Mesothelial cell of epicardium (in vitro differentiated cells): ENCODE measurements at places on chromosomes 12 and 14.
A peak's percentile ranks its signal among the peaks of the same experiment; 100 is the strongest.

GRCh38 chr12:1501695-1502378 is 92.5 kb downstream of the FBXL14 start:
- peaks cover 11% of the 10 kb centered on the region for H3K4me1 ChIP-seq
- H3K4me3 ChIP-seq: no peak overlapping the region
- DNase-seq: no peak
- no peak overlapping the region for H3K27ac ChIP-seq

GRCh38 chr14:65243766-65244442 is 141.6 kb upstream of the MAX start:
- no peak for DNase-seq
- H3K36me3 ChIP-seq: no peaks in the 10 kb centered on the region
- H3K4me3 ChIP-seq: no peak overlapping the region
- H3K27ac ChIP-seq: no peak overlapping the region
- H3K4me1 ChIP-seq: peaks cover 10% of the 10 kb centered on the region
- H3K27me3 ChIP-seq: no peaks in the 10 kb centered on the region

DNA sequence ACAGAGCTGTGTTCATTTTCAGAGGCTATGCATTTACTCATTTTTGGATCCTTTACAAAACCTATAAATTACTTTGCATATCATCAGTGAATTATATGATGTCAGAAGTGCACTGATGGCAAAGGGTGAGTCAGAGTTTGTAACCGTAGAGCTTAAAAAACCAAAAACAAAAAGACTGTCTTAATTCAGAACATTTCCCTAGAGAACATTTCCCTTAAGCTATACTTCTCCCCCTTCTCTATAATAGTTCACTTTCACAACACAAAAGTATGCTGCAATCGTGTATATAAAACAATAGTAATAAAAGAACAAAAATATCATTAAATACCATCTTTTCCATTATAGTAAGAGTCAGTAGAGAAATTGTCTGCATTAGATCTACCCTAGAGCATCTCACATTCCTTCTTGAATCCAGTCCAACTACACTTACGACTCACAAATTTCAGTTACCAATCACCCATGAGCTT is 934.9 kb downstream of the LRFN5 start:
- H3K36me3 ChIP-seq: no peaks in the 10 kb centered on the region
- peak overlapping the region; percentile 60 for H3K27ac ChIP-seq
- no peak overlapping the region for H3K4me3 ChIP-seq
- no peaks in the 10 kb centered on the region for H3K27me3 ChIP-seq
- no peak for DNase-seq

DNA sequence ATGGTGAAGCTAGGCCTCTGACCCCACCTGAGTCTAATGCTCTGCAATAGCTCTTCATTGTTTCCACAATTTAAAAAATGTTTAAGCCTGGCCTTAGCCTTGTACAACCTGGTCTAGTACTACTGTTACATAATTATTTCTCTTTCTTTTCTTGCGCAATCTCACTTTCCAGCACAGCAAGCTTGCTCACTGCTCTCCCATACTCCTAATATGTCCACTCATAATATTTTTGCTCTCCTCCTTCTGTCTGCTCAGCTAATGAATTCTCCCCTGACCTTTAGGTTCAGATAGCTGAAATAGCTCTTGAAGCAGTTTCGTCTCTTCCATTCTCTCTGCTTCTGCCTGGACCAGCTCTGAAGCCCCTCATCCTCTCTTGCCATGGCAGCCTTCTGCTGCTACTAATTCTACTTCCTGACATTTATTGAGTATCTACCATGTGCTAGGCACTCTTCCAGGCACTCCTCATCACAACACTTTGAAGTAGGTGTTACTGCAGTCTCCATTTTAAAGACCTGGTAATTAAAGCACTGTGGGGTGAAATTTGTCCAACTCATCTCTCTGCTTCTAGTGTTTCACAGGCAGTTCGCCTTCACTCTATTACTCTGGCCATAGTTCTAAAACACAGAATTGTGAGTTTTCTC is 2.8 kb upstream of the SLC48A1 start:
- peaks cover 37% of the 10 kb centered on the region for H3K4me1 ChIP-seq
- no peaks in the 10 kb centered on the region for H3K36me3 ChIP-seq
- no peak overlapping the region for H3K4me3 ChIP-seq

DNA sequence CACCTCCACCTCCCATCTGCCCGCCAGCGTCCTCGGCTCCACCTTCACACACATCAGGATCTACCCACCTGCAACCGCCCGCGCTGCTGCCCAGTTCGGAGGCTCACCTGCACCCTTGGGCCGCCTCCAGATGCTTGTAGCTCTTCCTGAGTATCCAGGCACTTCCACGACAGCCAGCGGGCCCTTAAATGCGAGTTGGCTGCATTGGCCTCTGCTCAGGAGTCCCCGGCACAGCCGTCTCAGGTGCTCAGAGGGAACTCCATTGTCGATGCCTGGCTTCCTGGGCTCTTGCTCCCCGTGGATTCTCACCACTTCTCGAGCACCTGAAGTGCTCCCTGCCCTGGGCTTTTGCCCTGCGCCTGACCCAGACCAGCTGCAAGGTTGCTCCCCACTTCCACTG is 21.9 kb upstream of the CDCA4 start:
- H3K27me3 ChIP-seq: peaks cover 20% of the 10 kb centered on the region
- no peaks in the 10 kb centered on the region for H3K36me3 ChIP-seq
- no peak overlapping the region for H3K27ac ChIP-seq
- H3K4me1 ChIP-seq: peaks cover 9% of the 10 kb centered on the region
- no peak overlapping the region for H3K4me3 ChIP-seq

DNA sequence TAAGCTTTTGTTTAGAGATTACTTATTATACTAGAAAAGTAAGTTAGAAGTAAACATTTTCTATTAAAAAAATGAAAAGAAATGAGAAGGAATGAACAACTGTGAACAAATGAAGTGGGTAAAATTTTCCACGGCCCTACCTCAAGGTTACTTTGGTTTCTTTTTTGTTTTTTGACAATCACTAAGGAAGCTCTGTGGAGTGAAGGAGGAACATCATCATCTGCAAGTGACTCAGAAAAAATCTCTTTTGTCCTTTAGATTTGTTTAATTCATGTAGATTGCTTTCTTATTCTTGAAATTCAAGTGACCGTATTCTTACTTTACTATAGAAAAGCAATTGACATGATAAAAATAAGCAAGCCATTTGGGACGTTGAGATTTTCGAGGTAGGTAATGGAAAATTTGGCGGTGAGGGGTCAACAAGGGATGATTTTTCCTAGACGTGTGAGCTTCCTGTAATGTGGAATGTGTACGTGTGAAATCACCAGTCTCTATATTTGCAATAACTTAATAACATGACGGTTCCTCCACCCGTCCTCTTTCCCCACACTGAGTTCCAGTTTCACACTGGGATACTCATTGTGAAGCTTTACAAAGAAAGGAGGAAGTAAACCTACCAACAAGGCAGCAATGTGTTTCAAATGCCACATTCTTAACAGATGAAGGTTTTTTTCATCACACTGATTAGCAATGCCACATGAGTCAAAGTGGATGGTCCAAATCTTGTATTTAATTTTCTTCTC is 62.3 kb upstream of the EGLN3 start:
- no peak for DNase-seq
- no peak overlapping the region for H3K27ac ChIP-seq
- H3K27me3 ChIP-seq: peaks cover 2% of the 10 kb centered on the region
- no peaks in the 10 kb centered on the region for H3K36me3 ChIP-seq

- no peaks in the 10 kb centered on the region for H3K27me3 ChIP-seq
- no peak for DNase-seq
- H3K27ac ChIP-seq: peak overlapping the region; percentile 8
- no peaks in the 10 kb centered on the region for H3K36me3 ChIP-seq
Observed at GRCh38 chr12:87509237-87509820, 519.9 kb downstream of the C12orf50 start.

GRCh38 chr14:93527203-93527607 is 96.5 kb downstream of the UNC79 start:
- no peak overlapping the region for H3K27ac ChIP-seq
- no peak for DNase-seq
- H3K4me3 ChIP-seq: no peak overlapping the region

DNA sequence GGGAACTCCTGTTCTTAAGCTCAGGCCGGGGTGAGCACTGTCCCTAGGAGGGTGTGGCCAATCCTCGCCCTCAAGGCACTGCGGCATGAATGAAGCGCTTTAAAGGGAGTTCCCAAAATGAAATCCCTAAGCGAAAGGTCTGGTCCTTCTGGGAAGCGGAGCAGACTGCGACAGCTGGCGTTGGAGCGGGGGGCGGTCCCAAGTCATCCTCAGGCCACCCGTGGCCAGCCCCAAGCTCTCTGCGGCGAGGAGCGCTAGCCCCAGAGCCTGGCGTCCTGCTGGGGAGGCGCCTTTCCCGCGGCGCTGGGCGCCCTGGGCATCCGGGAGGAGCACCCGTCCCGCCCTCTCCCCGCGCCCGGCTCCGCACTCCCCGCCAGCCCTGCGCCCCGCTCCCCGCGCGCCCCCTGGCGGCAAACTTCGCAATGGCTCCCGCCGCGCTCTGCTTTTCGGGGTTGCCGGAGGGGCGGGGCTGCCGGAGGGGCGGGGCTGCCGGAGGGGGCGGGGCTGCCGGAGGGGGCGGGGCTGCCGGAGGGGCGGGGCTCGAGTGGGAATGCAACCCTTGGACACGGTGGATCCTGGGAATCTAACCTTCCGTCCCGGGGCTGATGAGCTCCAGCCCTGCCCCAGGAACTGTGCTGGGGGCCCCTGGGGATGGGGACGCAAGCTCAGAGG is 25.4 kb downstream of the ZBTB42 start:
- peak overlapping the region; percentile 74 for H3K4me3 ChIP-seq
- peaks cover 20% of the 10 kb centered on the region for H3K27me3 ChIP-seq
- peaks cover 12% of the 10 kb centered on the region for H3K4me1 ChIP-seq
- no peaks in the 10 kb centered on the region for H3K36me3 ChIP-seq
- H3K27ac ChIP-seq: no peak overlapping the region
